ENCODE measurements at places on chromosomes 3 and 15.

GRCh38 chr3:67642734-67643133 is 11.7 kb downstream of the SUCLG2 start:
- no peak for DNase-seq

DNA sequence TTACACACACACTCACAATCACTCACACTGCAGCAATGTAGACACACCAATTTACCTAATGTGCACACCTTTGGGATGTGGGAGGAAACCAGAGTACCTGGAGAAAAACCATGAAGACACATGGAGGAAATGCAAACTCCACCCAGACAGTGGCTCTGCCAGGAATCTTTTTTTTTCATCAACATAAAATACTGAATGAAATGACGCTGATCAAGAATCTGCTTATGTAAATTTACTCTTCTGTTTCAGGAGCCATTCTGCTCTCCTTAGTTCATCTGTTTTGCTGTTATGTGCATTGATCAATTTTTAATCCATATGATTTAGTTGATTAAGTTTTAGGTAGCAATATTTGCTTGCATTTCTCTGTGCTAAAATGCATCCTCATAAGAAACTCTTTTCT is 414.2 kb upstream of the CCDC54 start:
- DNase-seq, result no peak

DNA sequence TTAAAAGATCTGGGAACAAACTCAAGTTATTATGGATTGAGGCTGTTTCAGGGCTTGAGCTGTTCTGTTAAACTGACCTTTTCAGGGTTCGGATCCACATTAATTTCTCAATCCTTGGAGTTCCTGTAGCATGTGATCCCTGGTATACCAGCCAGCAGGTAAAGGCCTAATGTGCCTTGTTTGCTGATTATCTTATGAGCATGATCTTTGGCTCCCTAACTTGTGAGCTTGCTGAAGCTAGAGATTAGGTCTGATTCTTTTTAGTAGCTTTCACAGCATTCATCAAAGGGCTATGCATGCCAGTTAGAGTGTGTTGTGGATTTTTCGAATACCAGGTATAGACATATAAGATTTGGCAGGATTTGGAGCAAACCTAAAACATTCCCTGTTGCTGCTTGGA is 10.3 kb downstream of the CORO2B start:
- DNase-seq, result no peak

DNA sequence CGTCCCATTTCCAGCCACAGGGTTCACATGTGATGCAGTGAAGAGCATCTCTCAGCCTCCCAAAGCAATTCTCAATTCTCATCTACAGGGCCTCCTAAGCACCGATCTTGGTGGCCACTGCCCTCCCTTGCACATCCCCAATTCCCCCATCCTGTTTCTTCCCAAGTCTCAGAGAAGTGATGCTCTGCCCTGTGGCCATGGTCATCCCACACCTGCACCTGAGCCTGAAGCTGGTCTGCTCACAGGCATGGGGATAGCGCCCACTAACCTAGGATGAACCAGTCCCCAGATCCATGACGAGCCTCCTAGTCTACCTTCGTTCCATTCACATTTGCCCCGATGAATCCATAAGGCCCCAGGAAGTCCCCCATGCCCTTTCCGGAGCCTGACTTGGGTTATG is 201.5 kb downstream of the UACA start:
- DNase-seq, result no peak

GRCh38 chr15:42491539-42492225 is 741 bp upstream of the ZNF106 start:
- DNase-seq, result no peak

All from SK-N-SH (cell line).